ENCODE measurements at places on chromosomes 4 and X.

DNA sequence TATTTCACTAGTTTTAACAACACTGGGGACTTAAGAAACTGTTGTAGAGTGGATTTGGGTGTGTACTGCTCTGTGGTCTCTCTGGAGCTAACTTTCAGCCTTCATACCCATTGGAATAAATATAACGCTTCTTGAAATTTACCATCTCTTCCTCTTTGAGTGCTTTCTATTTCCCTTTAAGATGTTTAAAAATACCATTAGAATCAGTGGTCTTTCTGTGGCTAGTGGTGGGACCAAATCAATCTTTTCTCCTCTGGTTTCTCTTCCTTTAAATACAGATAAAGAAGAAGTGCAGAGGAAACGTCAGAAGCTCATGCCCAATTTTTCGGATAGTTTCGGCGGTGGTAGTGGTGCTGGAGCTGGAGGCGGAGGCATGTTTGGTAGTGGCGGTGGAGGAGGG is 92.0 kb downstream of the NFKB1 start:
- no peak for DNase-seq

- DNase-seq, result no peak
Measured at GRCh38 chr4:148053298-148054003, 321.6 kb downstream of the ARHGAP10 start.

GRCh38 chr4:183801457-183802165 is 103.5 kb upstream of the STOX2 start:
- DNase-seq, result no peak

- DNase-seq, result no peak
Measured at GRCh38 chrX:141760761-141761160, 62.2 kb upstream of the SPANXD start.

DNA sequence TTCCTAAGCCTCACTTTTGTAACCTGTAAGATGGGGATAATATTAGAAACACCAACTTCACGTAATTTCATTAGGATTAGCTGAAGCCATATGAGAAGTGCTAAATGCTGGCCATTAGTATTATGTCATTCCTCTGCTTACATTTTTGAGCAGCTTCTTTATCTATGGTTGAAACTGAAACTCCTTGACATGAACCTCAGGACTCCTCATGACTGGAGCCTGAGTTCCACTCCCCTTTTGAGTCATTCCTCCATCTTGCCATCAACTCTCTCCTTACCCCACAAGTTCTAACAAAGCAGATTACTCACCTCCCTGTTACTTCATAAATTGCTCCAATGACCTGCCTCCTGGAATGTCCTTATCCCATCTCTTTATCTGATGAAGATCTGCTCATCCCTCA is 123.2 kb upstream of the KCNIP4 start:
- DNase-seq, result no peak

DNA sequence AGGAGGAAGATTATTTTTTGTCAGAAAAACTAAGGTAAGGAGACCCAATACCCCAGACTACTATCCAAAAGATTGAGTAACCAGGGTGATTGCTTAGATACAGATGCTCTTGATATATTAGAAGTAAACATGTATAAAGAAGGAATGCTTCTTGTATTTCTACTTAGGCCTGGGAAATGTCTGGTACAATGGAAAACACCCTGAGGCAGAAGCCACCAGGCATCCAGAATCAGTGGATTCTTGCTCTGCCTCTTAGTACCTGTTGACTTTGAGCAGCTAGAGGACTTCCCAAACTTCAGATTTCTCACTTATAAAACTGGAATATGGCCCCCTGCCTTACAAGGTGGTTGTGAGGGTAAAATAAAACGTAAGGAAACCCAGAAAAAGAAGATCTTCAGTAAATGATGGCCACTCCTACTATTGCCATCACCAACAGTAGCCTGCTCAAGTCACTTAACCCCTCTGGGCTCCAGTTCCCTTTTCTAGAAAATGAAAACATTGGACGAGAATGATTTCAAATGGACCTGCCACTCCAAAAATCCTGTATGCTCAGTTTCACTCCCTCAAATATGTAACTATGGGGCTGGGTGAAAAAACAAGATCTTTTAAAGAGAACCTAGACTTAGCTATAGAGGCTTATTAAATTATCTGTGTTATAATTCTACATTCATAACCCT is 56.6 kb downstream of the AMELX start:
- no peak for DNase-seq

Measured in activated CD8-positive, alpha-beta memory T cell treated with anti-CD3 and anti-CD28 coated beads, Interleukin-2, amount 50 U/mL, for 48 hours (primary cell).